CD4-positive, CD25-positive, alpha-beta regulatory T cell (primary cell): ENCODE measurements at places on chromosomes 7 and 10.

DNA sequence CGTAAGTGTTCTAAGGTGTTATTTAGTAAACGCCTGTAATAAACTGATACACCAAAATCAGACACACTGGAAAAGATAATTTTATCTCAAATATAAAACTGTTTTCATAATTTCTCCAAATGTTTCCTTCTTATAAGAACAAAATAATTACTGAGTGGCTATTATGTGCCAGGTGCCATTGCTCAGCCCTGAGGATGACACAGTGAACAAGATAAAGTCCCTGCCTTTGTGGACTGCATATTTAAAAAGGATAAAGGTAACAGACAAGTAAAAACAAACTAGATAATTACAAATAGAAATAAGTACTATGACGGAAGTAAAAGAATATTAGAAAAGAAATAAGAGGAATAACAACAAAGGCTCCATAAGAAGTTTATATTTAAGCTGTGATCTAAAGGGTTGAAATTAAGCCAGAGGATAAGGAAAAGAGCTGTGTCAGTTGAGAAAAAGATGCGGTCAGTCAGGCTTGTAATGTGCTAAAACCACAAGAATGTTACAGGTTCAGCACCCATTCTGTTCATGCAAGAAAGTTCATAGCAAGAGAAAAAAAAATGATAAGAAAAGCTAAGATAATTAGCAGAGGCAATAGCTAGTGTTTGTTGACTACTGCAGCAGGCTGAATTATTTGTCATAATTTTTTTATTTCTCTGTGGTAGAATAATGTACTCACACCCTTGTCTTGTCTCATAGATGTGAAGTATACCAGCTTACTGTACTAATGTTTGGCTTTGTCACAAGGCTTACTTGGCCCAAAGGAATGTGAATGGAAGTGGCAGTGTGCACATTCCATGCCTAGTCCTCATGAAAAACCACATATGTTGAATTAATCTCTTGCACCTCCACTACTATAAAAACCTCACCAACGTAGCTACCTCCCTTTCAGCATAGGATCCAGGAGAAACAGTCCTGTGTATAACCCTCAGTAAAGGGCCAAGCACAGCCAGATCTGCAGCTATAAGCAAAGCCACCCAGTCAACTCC lies 75.1 kb downstream of the CRPPA start:
- no peak for DNase-seq

GRCh38 chr7:100888291-100888987 lies 1.1 kb downstream of the UFSP1 start:
- DNase-seq, result no peak

DNA sequence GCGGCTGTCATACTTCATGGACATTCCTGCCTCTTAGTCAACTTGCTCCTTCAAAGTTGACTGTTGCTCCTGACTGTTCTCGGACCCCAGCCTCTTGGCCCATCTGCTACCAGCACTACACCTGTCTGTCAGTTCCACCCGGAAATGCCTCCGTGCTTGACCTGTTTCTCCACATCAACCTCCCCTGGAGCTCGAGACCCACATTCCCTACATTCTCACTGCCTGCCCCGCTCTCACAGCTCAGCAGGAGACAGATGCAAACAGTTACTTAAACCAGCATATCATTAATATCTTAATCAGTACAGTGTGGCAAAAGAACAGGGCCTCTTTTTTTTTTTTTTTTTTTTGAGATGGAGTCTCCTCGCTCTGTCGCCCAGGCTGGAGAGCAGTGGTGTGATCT lies 174.3 kb downstream of the NRP1 start:
- DNase-seq, result no peak

DNA sequence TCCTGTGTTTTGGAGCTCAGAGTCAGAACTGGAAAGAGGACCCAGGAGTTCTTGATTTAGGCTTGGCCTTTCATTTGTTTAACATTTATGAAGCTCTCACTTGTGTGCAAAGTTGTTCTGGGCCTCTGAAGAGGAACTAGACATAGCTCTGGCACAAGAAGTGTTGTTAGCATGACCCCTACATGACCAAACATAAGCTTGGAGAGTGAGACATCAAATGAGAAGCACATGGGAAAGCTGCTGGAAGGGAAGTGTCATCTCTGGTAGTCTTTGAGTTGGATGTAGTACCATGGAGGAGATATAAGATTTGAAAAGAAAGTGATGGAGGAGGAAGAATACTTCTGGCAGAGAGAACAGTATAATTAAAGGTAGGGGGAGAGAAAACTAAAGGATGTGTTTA lies 370.1 kb downstream of the ADRA2A start:
- no peak for DNase-seq

- DNase-seq, result no peak
Measured at GRCh38 chr10:90920986-90921666, at the start of gene ANKRD1. TSS of gene ANKRD1 (minus strand) at chr10:90921087. CDS start at chr10:90921027, 60 bp downstream.

- no peak for DNase-seq
Measured at GRCh38 chr10:13590886-13591285, 4.1 kb downstream of the PRPF18 start.
